ENCODE measurements at places on chromosomes 2 and 18. TPM values are rescaled to one million over a fixed set of nuclear protein-coding genes. Genes with fewer than 3 reads are reported as not detected.
A peak's percentile ranks its signal among the peaks of the same experiment; 100 is the strongest.

DNA sequence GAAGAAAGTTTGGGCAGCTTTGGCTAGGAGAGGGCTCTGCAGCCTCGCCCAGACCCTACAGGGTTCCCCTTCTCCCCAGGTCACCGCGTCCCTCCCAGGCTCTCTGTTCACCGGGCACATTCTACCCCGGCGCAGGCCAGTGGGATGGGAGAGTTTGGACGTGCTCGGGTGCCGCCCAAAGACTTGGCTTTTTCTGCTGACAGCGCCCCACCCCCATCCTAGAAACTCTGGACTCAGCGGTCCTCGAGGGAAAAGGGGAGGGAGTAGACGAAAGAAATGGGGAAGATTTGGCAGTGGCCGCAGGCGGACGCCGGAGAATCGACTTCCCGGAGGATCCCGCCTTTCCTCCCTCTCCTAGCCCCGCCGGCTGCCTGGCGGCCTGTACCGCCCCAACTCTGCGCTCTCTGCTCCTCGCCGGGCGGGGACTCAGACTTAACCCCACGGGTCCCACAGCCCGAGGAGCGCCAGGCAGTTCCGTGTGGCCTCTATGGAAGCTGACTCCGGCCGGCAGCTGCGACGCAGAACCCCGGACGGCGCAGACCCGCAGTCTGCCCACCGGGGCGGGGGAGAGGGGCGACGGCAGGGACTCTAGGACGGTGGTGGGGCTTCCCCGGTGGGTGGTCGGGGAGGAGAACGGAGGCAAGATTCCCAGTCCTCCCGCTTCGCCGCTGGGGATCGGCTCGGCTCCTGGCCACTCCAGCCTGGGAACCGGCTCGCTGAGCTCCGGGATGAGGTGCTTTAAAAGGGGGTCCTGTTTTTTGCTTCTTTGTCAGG is 863 bp upstream of the SIX2 start:
- H3K4me1 ChIP-seq, result peaks cover 22% of the 10 kb centered on the region
- peak; percentile 55 for DNase-seq
- H3K4me3 ChIP-seq, result peak overlapping the region; percentile 30
- H3K36me3 ChIP-seq, result no peaks in the 10 kb centered on the region
- peak overlapping the region; percentile 58 for H3K27ac ChIP-seq
- H3K27me3 ChIP-seq, result peaks cover 9% of the 10 kb centered on the region

GRCh38 chr18:524466-524865 is 24.0 kb upstream of the COLEC12 start:
- H3K4me3 ChIP-seq, result no peak overlapping the region
- DNase-seq, result peak; percentile 24
- H3K4me1 ChIP-seq, result no peaks in the 10 kb centered on the region
- peak overlapping the region; percentile 59 for H3K27ac ChIP-seq
- no peaks in the 10 kb centered on the region for H3K27me3 ChIP-seq
- H3K36me3 ChIP-seq, result no peaks in the 10 kb centered on the region

DNA sequence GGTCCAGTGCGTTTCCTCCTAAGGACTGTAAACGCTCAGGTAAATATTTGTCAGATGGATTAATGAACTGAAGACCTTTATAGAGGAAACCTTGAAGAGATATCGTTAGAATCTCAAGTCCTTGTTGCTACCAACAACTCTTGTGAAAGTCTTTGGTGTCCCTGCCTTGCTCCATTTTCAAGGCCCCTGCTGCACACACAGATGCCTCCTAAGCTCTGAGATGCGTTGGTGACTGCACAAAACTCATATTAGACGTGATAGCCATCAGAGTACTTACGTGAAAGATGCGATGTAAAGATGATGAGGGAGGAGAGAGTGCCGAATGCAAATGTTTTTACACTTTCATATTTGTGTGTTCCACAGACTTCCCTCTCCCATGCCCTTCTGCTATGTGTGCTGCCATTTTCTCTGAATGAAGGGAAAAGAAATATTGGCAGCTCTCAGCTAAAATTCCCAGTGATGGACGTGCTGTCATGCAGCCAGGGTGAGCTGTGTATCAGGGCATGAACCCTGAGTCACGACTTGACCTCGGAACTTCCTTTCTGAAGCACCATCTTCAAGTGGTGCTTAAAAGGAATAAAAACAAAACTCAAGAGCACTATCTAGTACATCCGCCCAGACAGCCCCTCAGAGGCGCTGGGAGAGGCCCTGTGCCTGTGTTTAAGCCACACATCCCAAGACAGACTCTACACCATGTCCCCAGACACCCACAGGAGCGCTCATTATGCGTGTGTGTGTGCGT is 117.4 kb downstream of the FAM210A start:
- no peaks in the 10 kb centered on the region for H3K27me3 ChIP-seq
- peaks cover 4% of the 10 kb centered on the region for H3K4me1 ChIP-seq
- H3K36me3 ChIP-seq, result no peaks in the 10 kb centered on the region
- no peak for DNase-seq

- H3K27me3 ChIP-seq, result no peaks in the 10 kb centered on the region
- no peak overlapping the region for H3K4me3 ChIP-seq
- no peak overlapping the region for H3K27ac ChIP-seq
- no peaks in the 10 kb centered on the region for H3K4me1 ChIP-seq
Observed at GRCh38 chr2:191688934-191689695, 11.2 kb downstream of the NABP1 start.

- H3K36me3 ChIP-seq, result no peaks in the 10 kb centered on the region
- DNase-seq, result peak; percentile 31
- H3K27ac ChIP-seq, result peak within 1 kb of the TSS; percentile 87
- peaks cover 4% of the 10 kb centered on the region for H3K4me1 ChIP-seq
- H3K27me3 ChIP-seq, result no peaks in the 10 kb centered on the region
Observed at GRCh38 chr18:70288851-70289328, at the start of gene SOCS6. Gene SOCS6, plus strand, starts transcription at chr18:70289045. Its CDS starts 35,624 bp downstream, at chr18:70324669.

DNA sequence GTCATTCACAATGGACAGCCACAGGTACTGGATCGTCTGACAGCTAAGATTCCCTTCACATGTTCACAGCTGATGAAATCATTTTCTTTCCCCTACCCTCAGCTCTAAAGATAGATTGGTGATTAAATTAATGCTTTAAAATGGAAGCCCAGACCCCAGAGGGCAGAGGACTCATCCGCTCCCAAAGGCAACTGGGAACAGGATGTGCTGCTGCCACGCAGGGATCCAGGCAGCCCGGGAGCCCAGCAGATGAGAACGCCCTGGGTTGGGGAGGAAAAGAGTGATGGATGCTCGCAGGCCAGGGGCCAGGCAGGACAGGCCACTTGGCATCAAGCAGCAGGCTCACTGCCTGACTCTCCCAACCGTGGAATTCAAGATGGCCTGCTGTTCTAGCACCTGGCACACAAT is 41.3 kb downstream of the HDHD2 start:
- DNase-seq, result no peak
- H3K27me3 ChIP-seq, result no peaks in the 10 kb centered on the region
- no peaks in the 10 kb centered on the region for H3K4me1 ChIP-seq
- H3K4me3 ChIP-seq, result no peak overlapping the region
- no peaks in the 10 kb centered on the region for H3K36me3 ChIP-seq

DNA sequence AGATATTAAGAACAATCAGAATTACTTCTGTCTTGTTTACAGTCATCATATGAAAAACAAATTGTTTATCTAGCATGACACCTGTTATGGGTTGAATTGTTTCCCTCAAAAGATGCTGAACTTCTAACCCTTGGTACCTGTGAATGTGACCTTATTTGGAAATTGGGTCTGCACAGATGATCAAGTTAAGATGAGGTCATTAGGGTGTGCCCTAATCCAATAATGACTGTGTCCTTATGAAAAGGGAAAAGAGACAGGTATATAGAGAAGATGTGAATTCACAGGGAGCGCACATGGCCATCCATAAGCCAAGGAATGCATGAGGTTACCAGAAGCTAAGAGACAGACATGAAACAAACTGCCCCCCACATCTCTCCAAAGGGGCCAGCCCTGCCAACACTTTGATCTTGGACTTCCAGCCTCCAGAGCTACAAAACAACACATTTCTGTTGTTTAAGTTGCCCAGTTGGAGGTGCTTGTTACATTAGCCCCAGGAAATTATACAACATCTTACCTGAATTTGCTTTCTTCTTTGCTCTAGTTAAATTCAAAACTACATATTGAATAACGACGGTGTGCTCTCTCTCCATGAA is 2.3 kb upstream of the HPCAL1 start:
- H3K4me3 ChIP-seq, result no peak overlapping the region
- H3K27me3 ChIP-seq, result no peaks in the 10 kb centered on the region
- no peak for DNase-seq

DNA sequence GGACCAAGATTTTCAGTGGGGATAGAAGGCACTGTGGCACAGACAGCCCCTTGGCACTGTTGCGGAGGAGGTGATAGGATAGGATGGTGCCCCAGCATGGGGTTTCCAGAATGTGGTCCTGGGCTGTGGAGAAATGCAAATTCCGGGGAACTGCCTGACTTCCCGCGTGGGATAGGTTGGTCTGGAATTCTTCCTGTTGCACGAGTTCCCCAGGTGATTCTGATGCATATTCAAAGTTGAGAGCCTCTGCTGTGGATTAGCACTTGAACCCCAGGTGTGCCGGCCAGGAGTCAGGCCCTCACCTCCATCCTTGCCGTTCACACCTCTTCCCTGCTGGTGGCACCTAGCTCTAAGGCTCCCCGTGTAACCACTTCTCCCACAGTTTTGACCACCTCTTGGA is 15.5 kb downstream of the NCK2 start:
- no peak overlapping the region for H3K27ac ChIP-seq
- H3K4me1 ChIP-seq, result no peaks in the 10 kb centered on the region

The C2orf80 gene
- total RNA-seq, result not detected

The ZNF516 gene
- 29.4 TPM for total RNA-seq

DNA sequence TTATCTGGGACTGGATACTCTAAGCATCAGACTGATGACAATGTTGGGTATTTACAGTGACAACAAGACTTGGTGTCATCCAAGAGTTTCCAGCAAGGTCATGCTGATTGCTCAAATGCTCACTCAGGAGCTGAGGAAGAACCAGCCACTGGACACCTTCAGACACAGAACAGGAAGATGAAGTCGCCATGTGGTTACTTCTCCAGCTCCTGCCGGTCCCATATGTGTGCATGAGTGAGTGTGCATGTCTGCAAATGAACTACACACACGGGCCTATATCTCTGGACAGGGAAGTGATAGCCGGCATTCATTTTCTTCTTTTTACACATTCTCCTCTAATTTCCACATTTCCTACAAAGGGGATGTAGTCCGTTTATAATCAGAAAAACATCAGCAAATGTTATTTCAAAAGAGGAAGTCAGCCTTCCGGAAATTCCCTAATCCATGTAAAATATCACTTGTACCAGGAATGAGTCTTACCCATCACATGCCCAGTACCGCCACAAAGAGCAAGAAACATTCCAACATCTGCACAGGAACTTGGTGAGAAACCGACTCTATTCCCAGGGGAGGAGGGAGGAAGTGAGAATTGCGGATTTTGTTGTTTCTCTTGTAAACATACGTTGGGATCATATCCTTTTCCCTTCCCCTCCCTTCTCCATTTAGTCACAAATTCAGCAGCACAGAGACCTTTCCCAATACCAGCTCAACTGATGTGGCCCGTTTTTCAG is 10.8 kb downstream of the RFX8 start:
- no peaks in the 10 kb centered on the region for H3K36me3 ChIP-seq
- H3K4me3 ChIP-seq, result no peak overlapping the region
- H3K27ac ChIP-seq, result no peak overlapping the region
- H3K4me1 ChIP-seq, result no peaks in the 10 kb centered on the region

The NMUR1 gene
- not detected for total RNA-seq

The FAM210A gene
- 20.0 TPM for total RNA-seq

The BUB1 gene
- 29.0 TPM for total RNA-seq

The ARID5A gene
- total RNA-seq, result 20.2 TPM

The CD207 gene
- 2.5 TPM for total RNA-seq

- no peak for DNase-seq
- H3K27ac ChIP-seq, result no peak overlapping the region
- H3K4me1 ChIP-seq, result no peaks in the 10 kb centered on the region
- H3K27me3 ChIP-seq, result no peaks in the 10 kb centered on the region
- H3K36me3 ChIP-seq, result no peaks in the 10 kb centered on the region
Observed at GRCh38 chr2:124646166-124646815, 621.2 kb downstream of the CNTNAP5 start.

DNA sequence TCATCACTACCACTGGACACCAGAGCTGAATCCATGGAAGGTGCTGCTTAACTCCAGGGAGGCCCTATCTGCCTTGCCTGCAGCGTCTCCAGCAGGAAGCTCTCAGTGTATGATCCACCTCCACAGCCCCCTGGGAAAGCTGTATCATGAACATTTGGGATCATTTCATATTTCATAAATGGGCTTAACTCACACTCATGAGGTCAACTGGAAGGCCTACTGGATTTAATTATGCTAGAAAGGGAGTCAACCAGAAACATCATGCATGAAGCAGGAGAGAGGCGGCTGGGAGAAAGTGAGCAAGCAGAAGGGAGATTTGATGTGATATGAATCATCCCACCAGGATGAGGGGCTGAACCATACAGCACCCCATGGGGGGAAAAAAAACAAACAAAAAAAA is 537.7 kb downstream of the TNS1 start:
- DNase-seq, result no peak
- no peaks in the 10 kb centered on the region for H3K36me3 ChIP-seq
- no peaks in the 10 kb centered on the region for H3K27me3 ChIP-seq
- peak overlapping the region; percentile 82 for H3K27ac ChIP-seq
- H3K4me3 ChIP-seq, result no peak overlapping the region

- H3K27ac ChIP-seq, result no peak overlapping the region
- H3K36me3 ChIP-seq, result no peaks in the 10 kb centered on the region
- H3K4me1 ChIP-seq, result no peaks in the 10 kb centered on the region
- H3K27me3 ChIP-seq, result no peaks in the 10 kb centered on the region
Observed at GRCh38 chr2:75603477-75603876, 42.7 kb upstream of the EVA1A start.

DNA sequence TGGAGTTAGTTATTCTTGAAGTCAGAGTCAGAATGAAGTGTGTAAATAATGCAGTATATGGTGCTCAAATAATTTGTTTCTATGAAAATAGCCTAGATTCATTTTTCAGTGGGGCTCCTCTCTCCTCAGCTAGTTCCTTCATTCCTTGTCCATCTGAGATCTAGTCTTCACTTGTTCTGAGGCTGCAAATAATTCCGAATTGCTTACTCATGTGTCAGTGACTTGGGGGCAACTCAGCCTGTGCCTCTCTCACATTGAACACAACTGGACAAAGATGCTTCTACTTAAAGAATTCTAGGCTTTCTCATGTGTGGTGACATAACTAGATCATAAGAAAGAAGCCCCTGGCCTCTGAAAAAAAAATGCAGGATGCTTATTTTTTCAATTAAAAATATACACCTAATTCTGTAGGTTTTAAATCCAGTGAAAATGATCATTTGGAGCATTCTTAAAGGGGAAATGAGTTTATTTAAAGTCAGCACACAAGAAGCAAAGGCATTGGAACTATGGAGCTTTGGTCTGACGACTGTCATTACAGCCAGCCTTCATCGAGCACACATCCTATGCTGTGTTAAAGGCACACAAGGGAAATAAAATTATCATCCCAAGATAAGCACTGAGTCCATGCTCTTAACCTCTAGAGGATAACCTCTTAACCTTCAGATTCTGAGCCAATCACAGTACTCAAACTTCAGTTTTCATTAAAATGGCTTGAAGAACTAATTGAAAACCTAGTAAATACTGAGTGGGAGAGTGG is 24.8 kb upstream of the SCN7A start:
- no peak overlapping the region for H3K27ac ChIP-seq
- no peaks in the 10 kb centered on the region for H3K4me1 ChIP-seq
- no peaks in the 10 kb centered on the region for H3K36me3 ChIP-seq
- DNase-seq, result no peak
